ENCODE measurements at places on chromosomes 1 and 21. TPM values are rescaled to one million over a fixed set of nuclear protein-coding genes. Genes with fewer than 3 reads are reported as not detected.

DNA sequence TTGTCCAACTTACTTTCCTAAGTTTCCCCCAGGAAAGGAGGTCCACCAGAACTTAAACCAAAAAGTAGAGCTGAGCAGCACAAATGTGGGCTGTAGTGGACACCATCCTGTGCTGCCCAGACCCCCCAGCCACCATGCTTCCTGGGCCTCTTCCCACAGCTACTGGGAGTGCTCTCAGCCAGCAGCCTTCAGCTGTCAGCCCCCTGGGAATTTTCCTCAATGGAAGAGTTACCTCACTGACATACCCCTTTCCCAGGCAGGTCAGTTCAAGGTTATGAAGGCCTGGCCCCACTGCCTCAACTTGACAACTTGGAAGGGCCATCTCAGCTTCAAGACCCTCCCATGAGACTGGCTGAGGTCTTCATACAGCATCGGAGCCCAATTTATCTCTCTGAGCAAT lies 47.7 kb downstream of the CDCP2 start:
- DNase-seq = peak; percentile 18
- no peak overlapping the region for H3K4me3 ChIP-seq
- 0 out of 3 replicates have a peak, but pooled peaks cover 3% of the 10 kb centered on the region for H3K36me3 ChIP-seq

- peaks cover 18% of the 10 kb centered on the region for H3K36me3 ChIP-seq
- peak; percentile 28 for DNase-seq
- H3K27ac ChIP-seq = no peak overlapping the region
Measured at GRCh38 chr21:46093668-46094400, 4.1 kb upstream of the COL6A2 start.

DNA sequence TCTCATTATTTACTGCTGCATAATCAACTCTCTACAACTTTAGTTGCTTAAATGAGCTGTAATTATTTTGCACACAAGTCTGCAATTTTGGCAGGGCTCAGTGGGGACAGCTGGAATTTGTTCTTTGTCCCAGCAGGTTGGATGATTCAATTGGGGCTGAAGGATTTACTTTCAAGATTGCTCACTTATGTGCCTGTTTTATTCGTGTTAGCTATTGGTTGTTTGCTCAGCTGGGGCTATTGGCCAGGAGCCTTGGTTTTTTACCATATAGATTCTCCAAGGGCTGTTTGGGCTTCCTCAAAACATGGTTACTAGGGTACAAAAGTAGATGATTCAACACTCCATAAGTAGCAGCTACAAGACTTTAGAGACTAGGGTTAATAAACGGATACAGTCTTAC lies 13.4 kb downstream of the OR10R2 start:
- H3K4me3 ChIP-seq = no peak overlapping the region
- no peaks in the 10 kb centered on the region for H3K4me1 ChIP-seq
- no peak for DNase-seq
- no peaks in the 10 kb centered on the region for H3K27me3 ChIP-seq

DNA sequence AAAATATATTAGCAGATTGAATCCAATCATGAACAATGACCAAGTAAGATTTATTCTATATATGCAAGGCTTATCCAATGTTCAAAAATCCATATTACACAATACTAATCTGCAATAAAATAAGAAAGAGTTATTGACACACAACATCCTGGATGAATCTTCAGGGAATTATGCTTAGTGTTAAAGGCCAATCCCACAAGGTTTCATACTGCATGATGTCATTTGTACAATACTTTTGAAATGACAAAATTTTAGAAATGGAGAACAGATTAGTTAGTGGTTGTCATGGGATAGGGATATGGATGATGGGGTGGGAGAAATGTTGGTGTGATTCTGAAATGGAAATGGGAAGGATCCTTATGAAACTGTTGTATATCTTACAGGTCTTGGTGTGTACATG lies 425.7 kb downstream of the SIPA1L2 start:
- no peak overlapping the region for H3K27ac ChIP-seq
- H3K36me3 ChIP-seq = peaks cover 41% of the 10 kb centered on the region
- no peak for DNase-seq
- H3K27me3 ChIP-seq = no peaks in the 10 kb centered on the region
- H3K4me1 ChIP-seq = peaks cover 5% of the 10 kb centered on the region

DNA sequence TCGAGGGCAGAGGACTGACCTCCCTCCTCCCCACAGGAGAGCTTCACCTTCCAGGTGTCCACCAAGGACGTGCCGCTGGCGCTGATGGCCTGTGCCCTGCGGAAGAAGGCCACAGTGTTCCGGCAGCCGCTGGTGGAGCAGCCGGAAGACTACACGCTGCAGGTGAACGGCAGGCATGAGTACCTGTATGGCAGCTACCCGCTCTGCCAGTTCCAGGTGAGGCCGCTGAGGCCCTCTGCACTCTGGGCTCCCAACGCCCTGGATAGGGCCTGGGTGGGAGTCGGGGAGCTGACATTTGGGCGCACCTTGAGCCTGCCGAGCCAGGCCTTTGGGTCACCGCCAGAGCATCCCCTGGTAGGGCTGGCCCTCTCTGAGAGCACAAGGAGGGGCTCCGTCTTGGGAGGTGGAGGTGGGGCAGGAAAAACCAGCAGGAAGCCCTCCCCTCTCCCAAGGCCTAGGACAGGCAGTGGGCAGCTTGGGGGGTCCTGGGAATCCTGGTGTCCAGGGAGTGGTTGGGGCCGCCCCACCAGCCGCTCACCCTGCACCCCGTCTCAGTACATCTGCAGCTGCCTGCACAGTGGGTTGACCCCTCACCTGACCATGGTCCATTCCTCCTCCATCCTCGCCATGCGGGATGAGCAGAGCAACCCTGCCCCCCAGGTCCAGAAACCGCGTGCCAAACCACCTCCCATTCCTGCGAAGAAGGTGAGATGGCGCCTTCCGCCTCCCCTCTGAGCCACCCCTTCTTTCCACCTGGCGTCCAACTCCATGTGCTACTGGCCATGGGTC lies 65.1 kb downstream of the PIK3CD start:
- no peak overlapping the region for H3K27ac ChIP-seq
- H3K27me3 ChIP-seq = no peaks in the 10 kb centered on the region
- no peaks in the 10 kb centered on the region for H3K36me3 ChIP-seq
- peaks cover 3% of the 10 kb centered on the region for H3K4me1 ChIP-seq
- no peak for DNase-seq
- H3K4me3 ChIP-seq = no peak overlapping the region

DNA sequence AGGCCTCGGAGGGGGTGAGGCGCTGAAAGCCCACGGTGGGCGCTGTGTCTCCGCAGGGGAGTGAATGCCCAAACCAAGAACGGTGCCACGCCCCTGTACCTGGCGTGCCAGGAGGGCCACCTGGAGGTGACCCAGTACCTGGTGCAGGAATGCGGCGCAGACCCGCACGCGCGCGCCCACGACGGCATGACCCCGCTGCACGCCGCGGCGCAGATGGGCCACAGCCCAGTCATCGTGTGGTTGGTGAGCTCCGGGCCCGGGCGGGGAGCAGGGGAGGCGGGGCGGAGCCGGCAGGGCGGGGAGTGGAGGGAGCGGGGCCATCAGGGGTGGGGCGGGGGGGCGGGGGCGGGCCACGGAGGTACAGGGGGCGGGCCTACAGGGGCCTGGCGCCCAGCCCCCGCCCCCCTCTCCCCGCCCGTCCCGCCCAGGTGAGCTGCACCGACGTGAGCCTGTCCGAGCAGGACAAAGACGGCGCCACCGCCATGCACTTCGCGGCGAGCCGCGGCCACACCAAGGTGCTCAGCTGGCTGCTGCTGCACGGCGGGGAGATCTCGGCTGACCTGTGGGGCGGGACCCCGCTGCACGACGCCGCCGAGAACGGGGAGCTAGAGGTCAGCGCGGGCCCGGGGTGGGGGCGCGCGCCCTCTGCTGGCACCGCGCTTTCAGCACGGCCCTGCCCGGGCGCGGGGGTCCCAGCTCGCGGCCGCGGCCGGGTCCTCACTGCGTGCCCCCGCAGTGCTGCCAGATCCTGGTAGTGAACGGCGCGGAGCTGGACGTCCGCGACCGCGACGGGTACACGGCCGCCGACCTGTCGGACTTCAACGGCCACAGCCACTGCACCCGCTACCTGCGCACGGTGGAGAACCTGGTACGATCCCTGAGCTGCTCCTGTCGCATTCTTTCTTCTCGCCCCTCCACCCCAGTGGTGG lies 15.9 kb downstream of the ESPN start:
- H3K4me1 ChIP-seq = no peaks in the 10 kb centered on the region
- peaks cover 4% of the 10 kb centered on the region for H3K27me3 ChIP-seq
- no peak overlapping the region for H3K27ac ChIP-seq

DNA sequence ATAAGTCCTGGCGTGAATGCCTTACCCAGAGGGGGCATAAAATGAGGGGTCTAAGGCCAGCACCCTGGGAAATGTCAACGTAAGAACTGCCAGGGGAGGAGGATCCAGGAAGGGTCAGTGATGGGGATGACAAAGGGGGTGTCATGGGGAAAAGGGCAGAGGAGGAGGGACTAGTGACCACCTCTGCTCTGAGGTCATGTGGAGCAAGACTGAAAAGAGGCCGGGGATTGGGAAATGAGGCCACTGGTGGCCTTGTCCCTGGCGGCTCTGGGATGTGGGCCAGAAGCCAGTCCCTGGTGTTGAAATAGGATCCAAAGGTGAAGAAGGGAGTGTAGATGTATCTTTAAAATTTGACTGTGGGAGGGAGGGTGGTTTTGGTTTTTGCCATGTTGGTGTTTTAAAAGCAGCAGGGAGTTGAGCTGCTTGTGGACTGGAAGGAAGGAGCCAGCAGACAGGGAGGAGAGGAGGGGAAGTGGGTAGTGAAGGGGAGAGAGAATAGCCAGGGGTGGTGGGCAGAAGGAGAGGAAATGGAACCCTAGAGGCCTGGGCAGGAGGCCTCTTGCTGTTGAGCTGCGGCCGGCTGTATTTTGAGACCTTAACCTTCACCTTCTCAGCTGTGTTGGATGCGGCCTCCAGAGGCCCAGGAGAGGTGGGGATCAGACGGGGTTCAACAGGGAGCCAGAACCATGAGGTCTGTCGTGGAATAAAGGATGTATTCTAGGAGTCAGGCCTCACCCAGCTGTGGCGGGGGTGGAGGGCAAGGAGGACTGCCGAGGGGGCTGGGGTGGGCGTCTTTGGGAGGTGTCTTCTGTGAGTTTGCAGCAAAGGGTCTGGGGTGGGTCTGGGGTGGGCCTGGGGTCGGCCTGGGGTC lies 92.5 kb downstream of the DHRS3 start:
- DNase-seq = no peak
- no peaks in the 10 kb centered on the region for H3K4me1 ChIP-seq
- H3K27me3 ChIP-seq = no peaks in the 10 kb centered on the region
- H3K27ac ChIP-seq = no peak overlapping the region
- no peak overlapping the region for H3K4me3 ChIP-seq

The RGS7 gene
- total RNA-seq = 2.0 TPM

Data from H9 (cell line).